ENCODE measurements at places on chromosomes 12 and 14.

- DNase-seq, result no peak
These were observed 16.4 kb upstream of the BTG1 start for GRCh38 chr12:92162079-92162478.

- DNase-seq, result no peak
These were observed 106.9 kb upstream of the PTPRB start for GRCh38 chr12:70744178-70744577.

DNA sequence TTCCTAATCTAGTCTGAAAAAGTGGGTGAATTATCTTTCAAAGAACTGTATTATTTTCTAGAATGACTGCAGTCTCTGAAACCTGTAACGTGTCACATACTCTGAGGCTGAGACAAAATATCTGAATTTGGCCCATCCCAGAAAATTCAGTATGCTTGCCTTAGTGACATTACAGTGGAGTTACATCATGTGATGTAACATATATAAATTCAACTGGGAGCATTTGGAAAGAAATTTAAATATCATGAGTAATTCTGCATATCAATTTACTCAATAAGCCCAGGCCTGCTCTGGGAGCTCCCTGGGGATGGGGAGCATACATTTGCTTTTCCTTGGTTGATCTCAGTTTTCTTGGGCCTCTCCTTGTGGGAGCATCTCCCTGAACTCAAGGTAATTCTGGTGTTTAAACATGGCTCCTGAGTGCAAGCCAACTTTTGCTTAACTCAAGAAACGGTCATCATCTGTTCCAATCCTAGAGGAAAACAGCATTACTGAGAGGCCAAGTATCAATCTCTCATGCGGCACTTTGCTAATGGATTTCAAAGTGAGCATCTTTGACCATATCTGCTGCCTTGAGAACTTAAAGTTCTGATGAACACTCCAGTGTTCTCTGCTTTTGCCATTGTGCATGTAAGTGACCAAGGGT lies 54.4 kb downstream of the AKAP6 start:
- no peak for DNase-seq

- no peak for DNase-seq
These were observed 61.1 kb upstream of the COCH start for GRCh38 chr14:30813216-30813615.

- peak; percentile 77 for DNase-seq
These were observed 574 bp downstream of the WNK1 start for GRCh38 chr12:752695-753610.

- DNase-seq, result no peak
These were observed 184.5 kb upstream of the CRY1 start for GRCh38 chr12:107277855-107278254.

DNA sequence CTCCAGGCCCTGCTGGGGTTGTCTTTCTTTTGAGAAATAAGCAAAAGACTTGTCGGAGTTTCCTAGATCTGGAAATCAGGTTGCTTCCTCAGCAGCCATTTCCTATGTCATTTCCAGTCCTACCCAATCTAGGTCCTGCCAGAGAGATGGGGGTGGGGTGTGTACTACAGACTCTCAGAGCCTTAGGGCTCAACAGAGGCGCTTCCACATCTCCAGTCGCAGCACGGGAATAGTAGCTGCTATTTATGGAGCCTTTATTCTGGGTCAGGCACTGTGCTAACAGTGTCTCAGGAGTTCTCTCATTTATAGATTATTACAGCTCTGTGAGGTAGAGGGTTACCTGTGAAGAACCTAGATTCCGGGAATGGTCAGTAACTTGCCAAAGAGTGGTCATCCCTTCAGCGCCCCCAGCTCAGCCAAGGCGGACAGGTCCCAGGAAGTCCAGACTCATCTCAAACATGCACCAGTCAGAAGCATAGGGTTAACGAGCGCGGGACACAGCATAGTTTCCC lies 21.9 kb downstream of the DHRS2 start:
- no peak for DNase-seq

- no peak for DNase-seq
These were observed 2.7 kb upstream of the LAG3 start for GRCh38 chr12:6769666-6770065.

- DNase-seq, result no peak
These were observed 52.3 kb upstream of the GPHB5 start for GRCh38 chr14:63371033-63371432.

DNA sequence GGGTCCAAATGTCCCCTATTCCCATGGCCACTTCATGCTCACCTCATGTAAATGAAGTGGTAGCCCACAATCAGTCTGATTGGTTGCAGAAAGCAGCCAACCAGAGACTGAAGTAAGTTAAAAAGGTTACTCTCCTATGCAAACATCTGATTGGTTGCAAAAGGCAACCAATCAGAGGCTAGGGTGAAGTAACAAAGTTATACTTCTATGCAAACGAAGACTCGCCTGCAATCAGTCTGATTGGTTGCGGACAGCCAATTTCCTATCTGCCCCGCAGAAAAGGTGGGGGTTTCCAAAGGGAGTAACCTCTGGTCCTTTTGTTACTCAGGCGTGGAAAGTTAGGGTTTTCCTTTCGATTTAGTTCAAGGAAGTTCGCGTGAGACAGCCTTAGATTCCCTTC lies 208.1 kb upstream of the NEDD1 start:
- DNase-seq, result no peak

GRCh38 chr12:12210416-12210815 lies 56.4 kb downstream of the LRP6 start:
- no peak for DNase-seq

All from midbrain (tissue), 1 donor.